ENCODE measurements at places on chromosomes 3 and 15. TPM values are rescaled to one million over a fixed set of nuclear protein-coding genes. Genes with fewer than 3 reads are reported as not detected.

The SYNPR gene
- total RNA-seq, result not detected

The IL5RA gene
- 0.15 TPM for total RNA-seq

The NECTIN3 gene
- total RNA-seq, result 45.1 TPM

The DNAJA4 gene
- 20.5 TPM for total RNA-seq

- no peak for ATAC-seq
Observed at GRCh38 chr15:39621976-39622375, 41.1 kb downstream of the THBS1 start.

GRCh38 chr15:29821416-29822099, 710 bp downstream of the TJP1 start:
- ATAC-seq, result peak; percentile 59

GRCh38 chr3:72042397-72043203, 257.7 kb upstream of the PROK2 start:
- ATAC-seq, result peak; percentile 45

DNA sequence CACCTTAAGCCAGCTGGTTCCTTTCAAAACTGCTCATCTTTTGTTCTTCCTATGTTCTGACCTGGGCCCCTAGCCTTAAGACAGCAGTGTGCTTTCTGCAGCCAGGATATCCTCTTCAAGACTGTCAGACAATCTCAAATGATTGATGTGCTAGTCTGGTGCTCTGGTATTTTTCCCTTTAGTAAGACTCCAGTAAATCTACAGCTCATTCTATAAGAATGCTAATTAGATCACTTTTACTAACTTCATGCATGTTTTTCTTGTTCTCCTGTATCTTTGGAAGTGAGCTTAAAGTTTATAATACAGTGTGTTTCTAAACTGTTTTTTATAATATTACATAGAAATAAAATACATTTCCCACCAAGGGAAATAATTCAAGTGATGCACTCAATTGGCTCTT, 220.9 kb upstream of the NANOGP8 start:
- ATAC-seq, result no peak
